ENCODE measurements at places on chromosomes 4 and X. TPM values are rescaled to one million over a fixed set of nuclear protein-coding genes. Genes with fewer than 3 reads are reported as not detected.

DNA sequence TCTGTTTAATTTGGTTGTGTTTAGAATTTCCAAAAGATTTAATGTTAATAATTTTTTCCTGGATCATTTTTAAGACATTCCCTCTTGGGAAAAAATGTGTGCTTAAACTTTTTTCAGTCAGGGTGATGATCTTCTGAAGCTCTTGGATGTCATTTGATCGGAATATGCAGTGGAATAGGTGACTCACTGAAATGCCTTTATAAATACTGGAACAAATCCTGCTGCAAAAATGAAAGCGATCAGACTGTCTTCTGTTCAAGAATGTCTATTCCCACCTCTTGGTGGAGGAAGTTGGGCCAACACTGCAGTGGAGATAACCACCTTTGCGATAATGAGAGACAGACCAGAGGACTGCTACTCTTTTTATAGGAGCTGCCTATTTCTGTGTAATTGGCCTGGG, 46.7 kb downstream of the LARP1B start:
- no peak for DNase-seq

DNA sequence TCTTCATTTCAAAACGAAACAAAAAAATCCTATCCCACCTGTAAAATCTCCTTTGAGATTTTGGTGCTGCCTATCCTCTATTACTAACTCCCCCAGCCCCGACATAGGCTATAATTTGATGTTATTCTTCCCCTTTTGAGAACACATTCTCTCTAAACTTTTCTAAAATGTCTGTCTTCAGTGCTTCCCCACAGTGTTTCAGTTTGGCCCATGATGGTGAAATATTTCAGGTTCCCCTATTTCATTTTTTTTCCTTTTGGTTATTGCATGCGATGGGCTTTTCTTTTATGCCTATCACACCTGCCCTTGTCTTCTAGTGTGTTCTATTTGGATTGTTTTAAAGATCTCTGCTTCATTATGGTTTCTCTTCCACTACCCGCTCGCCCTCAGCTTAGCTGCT, 14.7 kb downstream of the BCORL1 start:
- DNase-seq = no peak

GRCh38 chr4:156575430-156576073, 396.0 kb downstream of the PDGFC start:
- no peak for DNase-seq

DNA sequence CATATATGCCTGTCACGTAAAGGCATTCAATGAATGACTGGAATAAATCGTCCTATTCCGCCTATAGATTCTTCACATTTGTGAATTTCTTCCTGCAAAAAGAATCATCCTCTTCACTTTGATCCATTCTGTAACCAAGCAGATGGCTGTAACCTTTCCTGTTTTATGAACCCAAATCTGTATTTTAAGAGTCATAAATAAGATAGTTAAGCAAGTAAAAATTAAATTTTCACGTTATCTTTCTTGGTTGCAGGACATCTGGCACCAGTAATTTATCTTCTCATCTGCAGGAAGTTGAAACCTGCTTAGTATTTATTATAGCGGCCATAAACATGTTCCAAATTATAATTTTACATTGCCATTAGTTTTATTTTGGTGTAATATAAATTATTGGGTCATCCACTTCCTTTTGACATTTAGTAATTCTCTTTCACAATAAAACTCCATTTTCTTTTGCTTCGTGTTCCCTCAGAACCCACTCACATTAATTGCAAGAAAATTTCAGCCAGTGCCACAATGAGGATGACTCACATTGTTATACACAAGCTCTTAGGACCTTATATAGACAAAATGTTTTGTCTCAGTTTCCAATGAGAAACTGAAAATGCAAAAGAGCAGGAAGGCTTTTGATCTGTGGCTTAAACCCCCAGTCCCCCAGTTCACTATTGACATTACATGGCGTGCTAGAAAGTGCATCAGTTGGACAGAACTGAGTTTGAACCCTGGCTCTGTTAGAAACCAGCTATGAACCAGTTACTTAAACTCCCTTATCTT, 51.1 kb downstream of the TMEM156 start:
- DNase-seq = no peak

DNA sequence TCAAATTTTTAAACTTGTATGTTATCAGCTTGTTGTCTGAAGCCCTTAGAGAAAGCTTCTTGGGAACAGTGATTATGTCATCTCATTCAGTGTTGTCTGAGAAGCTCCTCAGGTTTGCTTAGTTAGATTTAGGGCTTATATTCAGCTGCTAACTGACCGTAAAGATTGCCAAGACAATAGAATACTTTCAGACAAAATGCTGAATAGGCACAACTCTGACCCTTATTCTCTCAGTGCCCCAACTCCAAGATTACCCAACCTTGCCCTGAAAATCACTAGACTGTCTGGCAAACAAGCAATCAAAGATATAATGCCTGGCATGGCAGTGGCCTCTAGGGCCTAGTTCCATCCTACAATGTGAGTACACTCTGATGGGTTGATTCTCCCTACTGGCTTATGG, 950.5 kb upstream of the HS3ST1 start:
- no peak for DNase-seq

GRCh38 chr4:111454961-111455360, 690.3 kb upstream of the FAM241A start:
- DNase-seq = no peak

GRCh38 chr4:154643493-154643892, 31.0 kb upstream of the FGG start:
- no peak for DNase-seq

DNA sequence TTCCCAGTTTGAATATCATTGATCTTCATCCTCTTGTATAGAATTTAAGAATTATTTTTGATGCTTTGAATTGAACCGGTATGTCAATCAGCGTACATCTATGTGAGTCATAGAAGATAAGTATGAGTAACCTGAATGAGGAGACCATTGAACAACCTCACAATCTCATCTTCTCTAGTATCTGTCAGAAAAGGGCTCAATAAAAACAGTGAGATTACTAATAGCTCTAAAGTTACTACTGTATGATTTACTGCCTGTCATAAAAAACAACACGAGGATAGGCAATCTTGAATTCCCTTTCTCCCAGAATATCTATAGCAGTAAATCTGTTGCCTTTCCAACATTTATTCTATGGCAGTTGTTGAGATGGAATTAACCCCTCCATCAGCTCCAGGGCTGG, 36.1 kb downstream of the PHOX2B start:
- DNase-seq = no peak

The CDS1 gene
- total RNA-seq = 0.13 TPM

The CTAG1A gene
- total RNA-seq = not detected
